ENCODE measurements at places on chromosomes 7 and 10.

DNA sequence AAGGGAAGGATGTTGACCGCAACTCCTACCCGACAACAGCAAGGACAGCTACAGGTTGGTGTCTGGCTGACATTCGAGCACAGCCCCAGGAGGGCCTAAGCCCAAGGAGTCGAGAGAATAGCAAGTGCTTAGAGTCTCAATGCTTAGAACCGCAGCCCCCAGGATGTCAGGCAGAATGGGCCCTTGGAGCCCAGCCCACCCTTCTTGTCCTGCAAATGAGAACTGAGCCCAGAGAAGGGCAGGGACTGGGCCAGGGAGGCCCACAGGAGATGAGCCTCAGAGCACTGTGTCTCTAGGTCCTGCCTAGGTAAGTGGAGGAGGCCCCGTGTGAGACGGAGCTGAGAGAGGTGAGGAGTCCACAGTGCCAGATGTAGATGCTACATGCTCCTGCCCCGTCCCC, 173.3 kb upstream of the ZMIZ1 start:
- DNase-seq, result no peak

- peak; percentile 8 for DNase-seq
Measured at GRCh38 chr7:78329001-78329655, 530.6 kb downstream of the PHTF2 start.

DNA sequence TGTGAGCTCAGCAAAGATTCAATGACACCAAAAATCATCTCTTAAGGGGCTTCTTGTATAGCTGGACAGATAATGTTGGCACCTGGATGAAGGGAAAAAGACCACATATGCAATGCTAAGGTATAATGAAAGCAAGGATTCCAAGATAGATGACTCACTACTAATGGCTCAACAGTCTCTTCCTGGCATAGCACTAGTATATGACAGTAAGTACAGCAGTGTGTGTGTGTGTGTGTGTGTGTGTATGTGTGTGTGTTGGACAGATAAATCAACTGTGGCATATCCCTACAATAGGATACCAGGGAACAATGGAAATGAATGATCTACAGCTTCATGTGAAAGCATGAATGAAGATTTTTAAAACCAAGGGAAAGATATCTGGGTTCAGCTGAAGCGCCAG, 257.1 kb downstream of the SFMBT2 start:
- DNase-seq, result no peak

GRCh38 chr10:132382231-132382922, 14.6 kb upstream of the PWWP2B start:
- DNase-seq, result no peak

- no peak for DNase-seq
Measured at GRCh38 chr10:133139551-133140065, 20.4 kb upstream of the KNDC1 start.

DNA sequence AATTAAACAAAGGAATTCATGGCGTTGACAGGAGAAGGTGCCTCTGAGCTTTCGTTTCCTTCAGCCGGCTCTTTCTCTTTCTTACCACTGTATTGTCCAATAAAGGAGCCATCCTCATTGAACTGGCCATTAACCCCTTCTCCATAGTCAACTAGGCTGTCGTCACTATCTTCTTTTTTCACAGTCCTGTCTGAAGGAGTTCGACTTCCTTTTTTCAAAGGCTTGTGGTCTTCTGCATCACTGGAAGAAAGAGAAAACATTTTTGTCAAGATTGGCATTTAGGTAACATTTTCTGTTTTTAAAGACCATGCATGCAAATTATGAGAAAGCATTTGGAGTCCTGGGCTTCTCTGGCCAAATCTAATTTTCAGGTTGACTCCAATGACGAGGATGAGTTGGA, 19.7 kb upstream of the LAMB4 start:
- DNase-seq, result no peak

GRCh38 chr7:36186359-36187121, 33.5 kb downstream of the EEPD1 start:
- DNase-seq, result no peak

GRCh38 chr7:28983396-28984190, 25.5 kb upstream of the TRIL start:
- no peak for DNase-seq

DNA sequence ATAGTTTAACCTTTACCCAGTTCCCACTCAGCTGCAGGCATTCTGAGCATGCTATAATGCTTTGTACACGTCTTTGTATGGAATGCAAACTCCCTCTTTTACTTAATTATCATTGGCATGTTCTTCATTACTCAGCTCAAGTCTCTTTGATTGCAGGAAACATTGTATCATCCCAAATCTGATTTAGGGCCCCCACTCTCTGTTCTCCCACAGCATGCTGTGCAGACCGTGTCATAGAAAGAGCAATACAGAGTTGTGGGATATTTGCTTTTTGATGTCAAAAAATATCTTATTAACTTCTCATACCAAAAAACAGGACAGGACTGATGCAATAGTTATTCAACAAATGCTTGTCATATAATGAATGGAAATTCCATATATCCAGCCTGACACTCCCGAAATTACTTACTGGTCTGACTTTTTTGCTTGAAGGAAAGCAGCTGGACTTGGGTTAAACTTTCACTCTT, 1081.5 kb upstream of the C7orf33 start:
- DNase-seq, result no peak

GRCh38 chr7:43844257-43844656, 25.1 kb downstream of the MRPS24 start:
- no peak for DNase-seq

GRCh38 chr10:88745633-88746032, 14.2 kb upstream of the LIPN start:
- no peak for DNase-seq

DNA sequence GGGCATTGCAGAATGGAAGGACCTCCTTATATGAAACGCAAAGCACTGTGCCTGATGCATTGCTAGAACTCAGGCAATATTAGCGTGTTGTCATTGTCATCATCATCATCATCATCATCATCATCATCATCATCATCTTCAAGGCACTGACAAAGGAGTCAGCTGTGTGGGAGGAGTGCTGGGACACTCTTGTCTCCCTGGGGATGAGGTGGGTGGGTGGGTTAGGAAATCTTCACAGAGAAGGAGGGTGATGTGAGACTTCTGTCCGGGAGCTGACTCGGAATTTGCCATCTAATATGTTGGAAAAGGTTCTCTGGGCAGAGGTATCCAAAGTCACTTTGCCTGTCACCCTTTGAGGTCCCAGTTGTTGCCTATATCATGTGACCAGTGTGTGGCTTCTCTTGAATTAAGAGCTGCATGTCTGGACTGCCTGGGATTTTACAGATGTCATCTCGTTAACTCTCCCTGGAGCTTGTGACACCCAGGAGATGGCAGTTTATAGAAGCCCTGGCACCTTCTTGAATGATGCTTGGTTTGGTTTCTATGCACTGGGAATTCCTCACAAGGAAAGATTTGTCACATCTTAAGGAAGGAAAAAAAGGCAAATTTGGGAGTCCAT, 7.1 kb downstream of the HTRA1 start:
- DNase-seq, result no peak

DNA sequence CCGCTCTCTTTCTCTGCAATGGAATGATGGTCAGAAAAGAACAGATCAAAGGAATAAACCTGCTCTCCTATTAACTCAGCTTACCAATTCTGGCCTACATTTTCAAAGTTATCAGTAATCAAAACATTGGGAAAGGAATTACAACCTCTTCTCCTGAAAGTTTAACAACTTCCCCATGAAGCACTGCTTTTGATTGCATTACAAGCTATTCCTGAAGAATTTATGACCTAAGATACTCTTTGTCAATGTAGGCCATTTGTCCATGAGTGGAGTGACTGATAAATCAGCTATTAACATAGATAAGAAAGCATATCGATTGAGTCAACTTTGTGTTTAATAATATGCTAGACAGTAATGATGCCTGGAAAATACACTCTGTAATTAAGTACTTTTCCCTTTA, 271.7 kb upstream of the C7orf33 start:
- DNase-seq, result no peak

- no peak for DNase-seq
Measured at GRCh38 chr7:143485094-143485493, 7.4 kb downstream of the TAS2R41 start.

DNA sequence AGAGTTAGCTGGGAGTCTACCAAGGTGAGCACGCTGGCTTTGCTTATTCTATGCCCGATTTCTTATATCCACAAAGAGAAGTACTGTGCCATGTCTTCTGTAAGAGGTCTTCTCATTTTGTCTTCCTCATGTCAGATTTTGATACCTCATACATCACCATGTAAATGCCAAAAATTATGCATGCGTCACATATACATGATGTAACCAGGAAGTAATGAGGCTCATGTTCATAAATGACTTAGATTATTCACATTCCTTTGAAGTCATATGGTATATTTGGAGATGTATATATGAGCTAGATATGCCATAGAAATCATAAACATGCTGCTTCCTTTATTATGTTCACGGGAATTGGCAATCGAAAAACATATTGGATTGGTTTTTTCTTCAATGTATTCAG, 97.7 kb upstream of the CELF2 start:
- no peak for DNase-seq

GRCh38 chr10:46025406-46025805, 5.0 kb downstream of the NCOA4 start:
- DNase-seq, result no peak

DNA sequence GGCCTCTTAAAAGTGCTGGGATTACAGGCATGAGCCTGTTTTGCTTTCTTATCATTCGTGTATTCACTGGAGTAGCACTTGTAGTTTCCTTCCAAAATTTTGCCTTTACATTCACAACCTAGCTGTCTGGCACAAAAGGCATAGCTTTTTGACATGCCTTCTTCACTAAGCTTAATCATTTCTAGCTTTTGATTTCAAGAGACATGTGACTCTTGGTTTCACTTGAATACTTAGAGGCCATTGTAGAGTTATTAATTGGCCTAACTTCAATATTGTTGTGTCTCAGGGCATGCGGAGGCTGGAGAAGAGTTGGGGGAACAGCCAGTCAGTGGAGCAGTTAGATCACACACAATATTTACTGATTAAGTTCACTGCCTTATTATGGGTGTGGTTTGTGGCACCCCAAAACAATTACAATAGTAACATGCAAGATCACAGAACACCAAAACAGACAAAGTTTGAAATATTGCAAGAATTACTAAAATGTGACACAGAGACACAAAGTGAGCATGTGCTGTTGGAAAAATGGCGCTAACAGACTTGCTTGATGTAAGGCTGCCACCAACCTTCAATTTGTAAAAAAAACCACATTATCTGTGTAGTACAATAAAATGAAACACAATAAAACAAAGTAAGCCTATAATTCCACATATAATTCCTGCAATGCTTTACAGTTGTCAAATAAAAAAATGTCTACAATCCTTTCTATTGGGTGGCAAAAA, 43.1 kb downstream of the BRAF start:
- DNase-seq, result no peak

DNA sequence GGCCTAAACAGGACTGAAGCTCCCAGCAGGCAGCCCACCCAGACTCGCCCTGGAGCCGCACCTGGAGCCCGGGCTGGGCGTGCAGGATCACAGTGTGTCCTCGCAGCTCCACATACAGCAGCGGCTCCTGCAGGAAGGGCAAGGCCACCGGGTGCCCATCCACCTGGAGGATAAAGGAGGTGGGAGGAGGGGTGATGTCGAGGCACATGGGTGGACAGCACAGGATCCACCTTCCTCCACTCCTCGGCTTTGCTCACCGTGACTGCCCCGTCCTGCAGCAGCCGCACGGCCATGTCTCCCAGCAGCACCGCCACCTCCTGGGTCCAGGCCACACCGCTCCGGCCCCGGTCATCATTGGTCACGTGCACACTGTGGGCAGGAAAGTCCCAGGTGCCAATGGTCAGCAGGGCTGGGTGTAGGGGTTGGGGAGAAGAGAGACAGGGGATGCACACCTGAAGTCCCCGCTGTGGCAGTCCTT, 16.8 kb downstream of the ATP6V1F start:
- DNase-seq, result no peak

DNA sequence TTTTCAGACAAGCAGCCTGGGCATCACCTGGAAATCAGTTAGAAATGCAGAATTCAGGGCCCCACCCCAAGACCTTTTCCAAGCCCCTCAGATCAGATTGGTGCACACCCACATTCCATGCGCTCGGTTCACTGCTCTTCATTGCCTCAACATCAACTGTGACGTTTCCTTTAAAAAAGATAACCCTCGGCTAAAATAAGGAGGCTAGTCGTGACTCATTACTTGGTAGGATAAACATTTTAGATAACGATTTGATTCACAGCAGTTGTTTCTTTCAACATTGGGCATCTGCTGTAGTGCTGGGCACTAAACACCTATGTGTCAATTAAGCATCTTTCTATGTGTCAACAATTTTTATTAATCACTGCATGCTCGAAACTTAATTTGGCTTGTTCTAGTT, 191.1 kb upstream of the LRGUK start:
- DNase-seq, result no peak

- DNase-seq, result no peak
Measured at GRCh38 chr7:88465600-88465999, 158.9 kb upstream of the STEAP4 start.

DNA sequence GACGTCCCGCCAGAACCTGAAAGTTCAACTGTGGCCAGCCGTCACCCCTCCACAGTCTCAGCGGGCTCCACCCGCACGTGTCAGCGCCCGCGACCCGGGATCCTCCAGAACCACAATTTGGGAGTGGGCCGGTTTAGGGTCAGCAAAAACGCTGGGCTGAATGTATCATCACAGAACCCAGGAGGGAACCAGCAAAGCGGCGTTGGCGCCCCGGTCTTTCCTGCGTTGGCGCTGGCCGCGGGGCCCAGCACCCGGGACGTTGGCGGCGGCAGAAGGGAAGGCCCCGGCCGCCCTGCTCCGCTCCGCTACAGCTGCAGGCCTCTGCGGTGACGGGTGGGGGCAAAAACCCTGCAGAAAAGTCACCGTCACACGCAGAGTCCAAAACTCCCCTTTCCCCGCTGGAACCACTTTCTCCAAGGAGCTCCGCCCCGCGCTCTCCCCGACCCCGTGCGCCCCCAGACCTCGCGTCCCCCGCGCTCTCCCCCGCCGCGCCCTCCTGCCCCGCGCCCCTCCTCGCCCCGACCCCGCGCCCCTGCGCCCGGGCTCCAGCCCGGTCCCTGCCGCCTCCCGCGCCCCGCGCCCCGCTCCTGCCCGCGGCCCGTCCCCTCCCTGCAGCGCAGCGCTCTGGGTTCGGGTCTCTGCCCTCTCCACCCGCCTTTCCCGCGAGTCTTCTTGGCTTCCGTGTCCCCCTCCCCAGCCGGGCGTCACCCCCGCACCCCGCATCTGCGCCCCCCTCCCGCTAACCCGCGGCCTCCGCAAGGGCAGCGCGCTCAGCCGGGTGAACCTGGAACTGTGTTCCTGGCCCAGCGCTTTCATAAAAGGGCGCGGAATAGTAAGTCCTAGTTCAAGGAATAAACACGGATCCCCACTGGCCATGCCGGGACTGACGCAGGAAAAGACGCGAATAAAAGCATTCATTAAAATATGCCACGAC, 24.0 kb upstream of the RNF32 start:
- no peak for DNase-seq
